CD8-positive, alpha-beta T cell (primary cell): ENCODE measurements at places on chromosomes 4 and X. TPM values are rescaled to one million over a fixed set of nuclear protein-coding genes. Genes with fewer than 3 reads are reported as not detected.

VSIG1 gene
- total RNA-seq, result 10.5 TPM

ZDHHC15 gene
- 0.24 TPM for total RNA-seq

XAGE2 gene
- total RNA-seq, result not detected

C4orf51 gene
- not detected for total RNA-seq

ADGRG4 gene
- not detected for total RNA-seq
